ENCODE measurements at places on chromosomes 5 and 9.

DNA sequence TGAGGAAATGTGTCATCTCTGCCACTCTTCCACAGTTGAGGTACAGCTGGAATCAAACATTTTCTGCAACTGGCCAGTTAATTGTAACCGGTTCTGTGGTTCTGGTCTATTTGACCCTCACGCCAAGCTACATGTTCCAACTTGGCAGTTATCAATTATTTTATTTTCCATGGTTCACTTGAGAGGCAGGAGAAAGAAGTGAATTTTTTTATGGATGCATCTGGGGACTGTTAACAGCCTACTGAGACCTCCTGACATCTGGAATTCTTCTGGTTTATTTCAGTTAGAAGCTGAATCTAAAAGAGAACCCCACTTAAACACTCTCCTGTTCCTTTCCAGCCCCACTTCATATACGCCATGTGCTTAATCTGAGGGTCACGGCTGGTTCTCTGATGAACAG lies 372.3 kb downstream of the DNAH5 start:
- DNase-seq, result no peak

DNA sequence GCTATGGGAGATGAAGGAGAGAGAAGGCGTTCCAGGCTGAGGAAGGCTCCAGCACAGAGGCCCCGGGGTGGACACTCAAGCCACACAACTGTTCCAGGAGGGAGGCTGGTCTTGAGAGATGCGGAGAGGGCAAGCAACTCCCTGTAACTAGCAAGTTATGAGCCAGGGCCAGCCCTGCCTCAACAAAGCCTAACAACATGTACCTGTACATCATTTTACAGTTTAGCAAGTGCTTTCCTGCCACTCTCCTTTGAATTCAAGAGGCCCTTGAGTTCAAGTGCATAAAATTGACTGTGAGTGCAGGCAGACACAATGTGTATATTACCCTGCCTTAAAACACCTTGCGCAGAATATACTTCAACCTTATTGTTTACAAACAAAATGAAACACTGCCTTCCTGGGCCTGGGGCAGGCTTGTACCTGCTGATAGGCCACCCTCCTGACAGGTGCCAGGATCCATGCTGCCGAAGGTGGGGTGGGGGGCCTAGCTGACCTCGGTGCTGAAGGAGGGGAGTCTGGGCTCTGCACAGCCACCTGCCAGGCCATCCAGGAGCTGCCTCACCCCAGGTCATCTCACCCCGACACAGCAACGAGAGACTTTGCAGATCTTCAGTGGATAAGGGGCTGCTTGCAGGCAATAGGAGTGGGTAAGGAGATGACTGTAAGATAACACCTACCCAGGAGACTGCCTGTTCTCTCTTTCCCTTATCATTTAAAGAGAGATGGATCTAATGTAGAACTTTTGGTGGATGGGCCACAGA lies 80.0 kb downstream of the PPARGC1B start:
- peak; percentile 70 for DNase-seq

- DNase-seq, result no peak
Observed at GRCh38 chr5:103891151-103891550, 328.6 kb upstream of the NUDT12 start.

- peak; percentile 42 for DNase-seq
Observed at GRCh38 chr9:135088979-135089847, 1.7 kb downstream of the OLFM1 start.

DNA sequence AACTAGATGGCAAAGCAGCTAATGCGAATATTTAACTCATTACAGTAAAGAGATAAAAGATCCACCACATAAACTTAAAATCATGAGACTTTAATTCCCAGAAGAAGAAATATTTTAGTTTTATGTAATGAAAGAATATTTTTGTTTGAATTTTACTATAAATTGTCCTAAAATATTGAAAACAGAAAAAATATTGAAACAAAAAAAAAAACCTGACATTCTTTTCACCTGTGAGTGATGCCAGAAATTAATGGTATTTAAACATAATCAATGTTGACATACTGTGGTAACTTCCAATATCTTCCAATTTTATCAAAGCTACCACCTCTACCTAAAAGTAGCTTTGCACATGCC lies 153.2 kb downstream of the MEF2C start:
- DNase-seq, result no peak

DNA sequence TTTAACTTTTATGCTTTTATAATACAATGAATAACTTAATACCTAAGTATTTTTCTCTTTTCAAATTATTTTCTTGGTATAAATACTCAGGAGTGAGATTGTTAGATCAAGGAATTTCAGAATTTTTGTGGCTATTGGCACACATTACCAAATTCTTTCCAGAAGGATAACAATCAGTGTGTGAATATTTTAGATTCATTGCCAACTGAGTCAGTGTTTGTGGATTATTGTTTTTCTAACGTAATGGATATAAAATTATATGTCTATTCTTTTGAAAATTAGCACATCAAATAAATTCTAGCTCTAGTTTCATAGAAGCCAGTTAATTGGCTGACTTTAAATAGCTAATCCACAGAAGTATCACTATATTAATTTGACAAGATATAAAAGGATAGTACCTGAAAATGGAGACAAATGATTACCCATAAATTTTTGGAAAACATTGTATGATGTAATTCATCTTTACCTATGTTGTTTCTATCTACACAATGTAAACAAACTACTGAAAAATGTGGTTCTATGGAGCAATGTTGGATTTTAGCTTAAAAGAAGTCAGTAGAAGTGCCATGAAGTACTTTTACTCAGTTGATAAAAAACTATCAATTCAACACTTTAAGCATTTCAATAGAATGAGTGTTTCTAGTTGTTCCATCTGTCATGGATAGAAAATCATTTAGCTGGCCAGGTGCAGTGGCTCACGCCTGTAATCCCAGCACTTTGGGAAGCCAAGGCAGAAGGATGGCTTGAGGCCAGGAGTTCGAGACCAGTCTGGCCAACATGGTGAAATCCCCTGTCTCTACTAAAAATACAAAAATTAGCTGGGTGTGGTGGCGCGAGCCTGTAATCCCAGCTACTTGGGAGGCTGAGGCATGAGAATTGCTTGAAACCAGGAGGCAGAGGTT lies 185.1 kb downstream of the ADAMTSL1 start:
- no peak for DNase-seq

Measured in DMS79 (cell line).